ENCODE measurements at places on chromosomes 12 and 14.

DNA sequence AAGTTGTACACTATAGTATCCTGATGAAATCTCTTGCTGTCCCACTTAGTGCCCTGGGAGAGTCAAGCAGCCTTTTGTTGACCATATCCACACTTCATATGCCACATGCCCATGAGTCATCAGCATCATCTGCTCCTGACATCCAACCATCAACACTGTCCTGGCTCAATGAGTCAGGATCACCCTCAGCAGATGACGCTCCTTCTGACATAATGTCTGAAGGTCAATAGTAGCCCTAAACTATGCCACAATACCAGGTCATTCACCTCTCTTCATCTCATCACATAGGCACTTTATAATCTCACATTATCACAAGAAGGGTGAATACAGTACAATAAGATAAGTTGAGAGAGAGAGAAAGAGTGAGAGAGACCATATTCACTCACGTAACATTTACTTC is 369.0 kb upstream of the FAR2 start:
- DNase-seq = no peak

- DNase-seq = no peak
These were observed 42.1 kb upstream of the RNASE3 start for GRCh38 chr14:20848955-20849570.

GRCh38 chr12:110047297-110047940 is 903 bp downstream of the C12orf76 start:
- no peak for DNase-seq

- no peak for DNase-seq
These were observed 2.9 kb upstream of the RAB35 start for GRCh38 chr12:120119271-120119973.

GRCh38 chr14:57848353-57848752 is 17.5 kb downstream of the SLC35F4 start:
- DNase-seq = no peak

- DNase-seq = no peak
These were observed 152.3 kb downstream of the MON2 start for GRCh38 chr12:62618930-62619329.

GRCh38 chr12:113184098-113184899 is 979 bp downstream of the DDX54 start:
- no peak for DNase-seq

DNA sequence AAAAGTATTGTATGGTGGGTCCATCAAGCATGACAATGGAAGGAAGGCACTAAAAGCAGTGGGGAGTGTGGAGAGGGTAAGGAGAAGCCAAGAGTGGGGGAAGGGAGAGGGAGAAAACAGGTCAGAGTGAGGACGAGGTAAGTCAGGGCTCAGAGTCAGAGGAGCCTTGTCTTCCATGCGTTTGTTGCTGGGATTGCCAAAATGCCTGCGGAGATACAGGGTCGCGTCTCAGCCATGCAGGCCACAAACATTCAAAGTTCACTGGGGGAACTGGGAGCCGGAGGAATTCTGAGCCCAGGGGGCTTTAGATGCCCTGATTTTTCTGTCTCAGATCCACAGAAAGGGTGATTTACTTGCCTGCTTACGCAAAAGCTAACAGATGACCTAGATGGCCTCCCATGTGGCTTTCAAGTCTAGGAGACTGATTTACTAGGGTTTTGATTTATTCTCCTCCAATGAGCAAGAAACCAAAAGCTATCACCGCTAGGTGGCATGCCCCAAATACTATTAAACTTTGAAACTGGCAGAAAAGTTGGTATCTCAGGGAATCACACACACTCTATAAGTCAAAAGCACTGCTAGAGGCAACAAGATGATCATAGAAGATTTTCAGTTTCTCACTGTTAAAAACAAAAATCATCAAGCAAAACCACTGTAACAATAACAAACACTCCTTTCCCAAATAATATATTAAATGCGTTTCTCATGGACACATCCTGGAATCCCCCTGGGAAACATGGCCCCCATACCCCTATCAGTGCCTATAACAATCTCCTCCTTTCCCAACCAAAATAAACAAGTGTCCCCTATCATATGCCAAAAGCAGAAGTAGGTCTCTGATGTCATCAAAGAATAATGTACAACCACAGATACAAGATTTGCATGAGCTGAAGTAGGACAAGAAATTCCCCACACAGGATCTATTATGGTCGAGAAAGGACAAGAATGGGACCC is 26.6 kb upstream of the MDM1 start:
- no peak for DNase-seq

DNA sequence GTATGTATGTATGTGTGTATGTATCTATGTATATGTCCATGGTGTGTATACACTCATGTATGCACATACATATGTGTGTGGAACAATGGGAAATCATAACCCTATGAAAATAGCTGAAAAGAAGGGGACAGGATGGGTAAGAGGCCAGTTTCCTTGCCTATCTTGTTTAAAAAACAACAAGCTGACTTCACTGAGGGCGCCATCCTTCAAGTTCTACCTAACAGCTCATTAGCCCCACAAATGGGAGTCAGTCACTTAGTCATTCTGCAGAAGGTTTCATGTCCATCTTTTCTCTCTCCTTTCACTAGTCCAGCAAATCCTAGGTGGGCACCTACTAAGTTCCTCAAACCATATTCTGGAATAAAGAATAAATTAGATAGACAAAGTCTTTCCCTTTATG is 14.7 kb downstream of the STON2 start:
- no peak for DNase-seq

- no peak for DNase-seq
These were observed 274.7 kb downstream of the SEC23A start for GRCh38 chr14:38828183-38828827.

- no peak for DNase-seq
These were observed 112.8 kb downstream of the SYT1 start for GRCh38 chr12:78977304-78977867.

GRCh38 chr12:129997239-129997638 is 93.4 kb upstream of the TMEM132D start:
- no peak for DNase-seq

GRCh38 chr12:42145552-42146215 is 1.0 kb upstream of the GXYLT1 start:
- no peak for DNase-seq

- no peak for DNase-seq
These were observed 84.6 kb downstream of the VCPKMT start for GRCh38 chr14:50031602-50032313.

GRCh38 chr14:53011053-53011462 is 60.2 kb upstream of the FERMT2 start:
- no peak for DNase-seq

- peak; percentile 13 for DNase-seq
These were observed 156.5 kb downstream of the PRKCH start for GRCh38 chr14:61477712-61478462.

DNA sequence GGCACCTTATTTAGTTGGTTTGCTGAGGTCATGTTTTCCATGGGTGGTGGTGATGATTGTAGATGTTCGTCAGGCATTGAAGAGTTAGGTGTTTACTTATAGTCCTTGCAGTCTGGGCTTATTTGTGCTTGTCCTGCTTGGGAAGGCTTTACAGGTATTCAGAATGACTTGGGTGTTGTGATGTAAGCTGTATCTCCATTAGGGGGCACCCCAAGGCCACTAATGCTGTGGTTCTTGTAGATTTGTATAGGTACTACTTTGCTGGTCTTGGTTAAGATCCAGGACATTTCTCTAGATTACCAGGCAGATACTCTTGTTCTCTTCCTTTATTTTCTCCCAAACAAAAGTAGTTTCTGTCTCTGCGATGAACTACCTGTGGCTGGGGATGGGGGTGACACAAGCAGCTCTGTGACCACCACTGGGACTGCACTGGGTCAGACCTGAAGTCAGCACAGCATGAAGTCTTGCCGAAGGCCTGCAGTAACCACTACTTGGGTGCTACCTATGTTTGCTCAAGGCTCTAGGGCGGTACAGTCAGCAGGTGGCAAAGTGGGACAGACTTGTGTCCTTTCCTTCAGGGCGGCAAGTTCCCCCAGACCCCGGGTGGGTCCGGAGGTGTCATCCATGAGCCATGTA is 35.8 kb upstream of the FBXO33 start:
- DNase-seq = no peak

DNA sequence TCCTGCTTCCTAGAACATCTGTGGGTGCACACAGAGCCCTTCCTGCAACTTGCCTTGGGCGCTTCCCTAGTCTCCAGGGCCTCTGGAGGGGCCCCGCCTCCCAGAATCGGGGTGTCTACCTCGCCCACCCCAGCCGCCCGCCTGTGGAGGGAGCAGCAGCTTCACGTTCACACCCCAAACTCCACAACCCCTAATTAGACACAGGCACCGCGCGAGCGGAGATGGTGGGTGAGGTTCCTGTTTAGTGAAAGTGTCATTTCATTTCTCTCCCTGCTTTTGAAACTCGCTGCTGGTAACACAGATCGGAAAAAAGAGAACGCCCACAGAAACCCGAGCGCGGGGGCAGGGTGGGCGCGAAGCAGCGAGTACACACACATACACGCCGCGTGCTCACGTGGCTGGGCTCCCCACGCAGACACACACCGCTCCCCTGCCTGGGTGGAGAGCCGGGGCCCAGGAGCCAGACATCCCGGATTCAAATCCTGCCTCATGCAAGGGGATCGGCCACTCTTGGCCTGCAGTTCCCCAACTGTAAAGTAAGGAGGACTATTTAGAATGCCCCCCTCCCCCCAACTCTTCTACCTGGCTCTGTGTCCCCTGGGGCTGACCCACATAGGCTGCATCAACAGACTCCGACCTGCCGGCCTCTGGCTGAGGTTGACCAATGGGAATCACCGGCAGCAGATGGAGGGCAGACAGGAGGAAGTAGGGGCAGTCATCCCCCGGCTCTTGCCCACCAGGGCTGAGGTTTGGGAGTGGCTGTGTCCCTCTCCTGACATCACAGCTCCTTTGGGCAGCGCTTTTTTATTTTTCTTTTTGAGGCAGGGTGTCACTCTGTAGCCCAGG is 79.2 kb upstream of the NCOR2 start:
- no peak for DNase-seq

- DNase-seq = peak; percentile 5
These were observed 185.1 kb upstream of the VASH1 start for GRCh38 chr14:76576047-76576741.

DNA sequence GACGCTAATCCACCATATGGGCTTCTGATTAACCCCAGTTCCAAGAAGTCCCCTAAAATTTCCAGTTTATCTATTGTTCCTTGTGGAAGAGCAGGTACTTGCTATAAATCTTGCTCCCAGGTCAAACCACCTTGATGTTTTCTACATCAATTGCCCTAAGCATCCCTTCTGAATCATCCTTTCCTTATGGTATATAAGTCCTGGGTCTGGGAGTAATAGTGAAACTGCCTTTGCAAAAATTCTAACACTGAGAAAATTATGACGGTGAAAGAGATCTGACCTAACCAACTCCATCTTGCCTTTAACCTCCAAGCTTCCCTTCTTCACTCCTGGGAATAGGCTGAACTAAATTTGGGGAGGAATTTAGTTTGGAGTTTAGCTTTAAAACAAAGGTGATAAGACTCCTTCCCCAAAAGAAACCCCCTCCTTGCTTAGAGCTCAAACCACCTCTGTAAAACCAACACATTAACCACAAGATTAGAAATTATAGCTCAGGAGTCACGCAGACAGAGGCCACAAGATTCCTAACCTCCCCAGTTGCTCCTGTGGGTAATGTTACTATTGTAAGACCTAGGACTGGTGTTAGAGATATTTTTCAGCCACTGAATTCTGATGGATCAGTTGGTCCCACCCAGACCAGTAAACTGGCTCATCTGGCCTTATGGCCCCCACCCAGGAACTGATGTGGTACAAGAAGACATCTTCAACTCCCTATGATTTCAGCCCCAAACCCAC is 33.8 kb upstream of the DTX1 start:
- no peak for DNase-seq

DNA sequence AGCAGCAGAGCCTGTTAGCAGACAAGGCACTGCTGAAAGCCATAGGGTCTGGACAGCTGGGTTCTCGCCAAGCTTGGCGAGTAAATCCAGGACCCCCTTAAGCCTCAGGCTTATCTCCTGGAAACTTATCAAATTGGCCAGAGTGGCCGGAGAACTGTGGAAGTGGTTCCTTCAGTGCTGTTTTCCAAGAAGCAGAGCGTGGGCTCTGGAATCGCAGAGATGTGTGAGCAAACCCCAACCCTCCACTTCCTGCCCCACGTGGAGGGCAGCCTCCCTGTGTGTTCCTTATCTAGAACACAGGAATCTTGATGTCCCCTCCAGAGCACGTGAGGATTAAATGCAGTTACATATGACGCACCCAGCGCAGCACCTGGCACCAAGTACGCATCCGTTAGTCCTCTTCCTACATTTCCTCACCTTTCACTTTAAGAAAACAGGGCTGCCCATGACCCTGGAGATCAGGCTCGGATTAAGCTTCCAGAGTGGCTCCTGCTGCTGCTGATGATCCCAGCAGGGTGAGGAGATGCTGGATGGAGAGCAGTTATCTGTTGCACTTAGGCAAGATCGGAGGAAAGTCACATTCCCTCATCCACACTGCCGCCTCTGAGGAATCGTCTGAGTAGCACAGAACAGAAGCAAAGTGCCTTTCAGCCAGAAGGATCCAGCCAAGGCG is 35.0 kb downstream of the MMAB start:
- no peak for DNase-seq

- no peak for DNase-seq
These were observed 854.7 kb downstream of the AACS start for GRCh38 chr12:125919856-125920470.

DNA sequence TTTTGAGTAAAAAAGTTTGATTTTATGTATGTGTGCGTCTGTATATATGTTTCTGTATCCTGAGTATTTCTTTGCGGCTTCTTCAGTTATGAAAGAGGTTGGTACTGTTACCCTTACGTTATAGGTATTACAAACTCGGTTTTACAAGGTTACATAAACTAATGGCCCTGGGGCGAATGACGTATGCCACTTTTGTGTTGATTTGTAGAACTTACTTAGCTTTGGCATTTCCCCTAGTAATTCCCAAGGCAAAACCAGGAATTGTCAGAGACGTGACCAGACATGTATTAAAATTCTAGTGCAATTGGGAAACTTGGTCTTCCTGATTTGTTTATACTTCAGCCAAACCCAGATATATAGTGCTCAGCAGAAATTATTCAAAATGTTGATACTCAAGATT is 93.3 kb downstream of the DUSP16 start:
- no peak for DNase-seq

DNA sequence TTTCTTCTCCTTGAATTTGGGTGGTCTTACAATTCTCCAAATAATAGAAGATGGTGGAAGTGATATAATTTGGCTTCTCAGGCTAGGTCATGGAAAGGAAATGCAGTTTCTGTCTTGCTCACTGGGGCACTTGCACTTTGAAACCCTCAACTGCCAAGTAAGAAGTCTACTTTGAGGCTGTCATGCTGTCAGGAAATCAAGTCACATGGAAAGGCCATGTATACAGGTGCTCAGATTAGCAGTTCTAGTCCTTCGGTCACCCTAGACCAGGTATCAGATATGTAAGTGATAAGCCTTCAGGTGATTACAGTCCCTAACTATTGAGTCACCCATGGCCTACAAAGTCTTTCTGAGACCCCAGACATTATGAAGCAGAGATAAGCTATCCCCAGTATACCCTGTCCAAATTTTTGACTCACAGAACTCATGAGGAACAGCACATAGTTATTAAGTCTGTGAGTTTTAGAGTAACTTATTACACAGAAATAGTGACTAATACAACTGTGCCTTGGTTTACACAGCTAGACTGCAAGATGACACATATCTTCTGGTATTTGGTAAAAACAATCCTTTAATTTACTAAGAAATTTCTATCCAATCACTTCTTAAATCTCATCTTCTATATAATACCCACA is 26.3 kb upstream of the BBS10 start:
- no peak for DNase-seq

GRCh38 chr12:132909030-132909368 is 21.6 kb upstream of the CHFR start:
- DNase-seq = no peak
